Common myeloid progenitor, CD34-positive (primary cell): ENCODE measurements at places on chromosomes 7 and 10.
A peak's percentile ranks its signal among the peaks of the same experiment; 100 is the strongest.

GRCh38 chr10:98258683-98259454 lies 9.1 kb downstream of the LOXL4 start:
- no peak for DNase-seq

GRCh38 chr10:121654021-121654545 lies 55.8 kb upstream of the FGFR2 start:
- no peak for DNase-seq

DNA sequence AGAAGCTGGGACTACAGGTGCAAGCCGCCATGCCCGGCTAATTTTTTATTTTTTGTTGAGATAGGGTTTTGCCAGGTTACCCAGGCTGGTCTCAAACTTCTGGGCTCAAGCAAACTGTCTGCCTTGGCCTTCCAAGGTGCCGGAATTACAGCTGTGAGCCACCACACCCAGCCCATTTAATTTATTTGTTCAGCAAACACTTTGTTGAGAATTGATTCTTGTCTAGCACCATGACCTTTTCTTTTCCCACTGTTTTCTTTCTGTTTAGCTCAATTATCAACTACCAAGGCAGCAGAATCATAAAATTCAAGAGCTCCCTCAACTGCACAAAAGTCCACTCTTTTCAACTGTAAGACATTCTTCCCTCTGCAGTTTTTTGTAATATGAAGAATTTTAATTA lies 47.8 kb upstream of the PARD3 start:
- DNase-seq, result no peak

GRCh38 chr7:13021566-13022300 lies 334.3 kb downstream of the ARL4A start:
- no peak for DNase-seq

DNA sequence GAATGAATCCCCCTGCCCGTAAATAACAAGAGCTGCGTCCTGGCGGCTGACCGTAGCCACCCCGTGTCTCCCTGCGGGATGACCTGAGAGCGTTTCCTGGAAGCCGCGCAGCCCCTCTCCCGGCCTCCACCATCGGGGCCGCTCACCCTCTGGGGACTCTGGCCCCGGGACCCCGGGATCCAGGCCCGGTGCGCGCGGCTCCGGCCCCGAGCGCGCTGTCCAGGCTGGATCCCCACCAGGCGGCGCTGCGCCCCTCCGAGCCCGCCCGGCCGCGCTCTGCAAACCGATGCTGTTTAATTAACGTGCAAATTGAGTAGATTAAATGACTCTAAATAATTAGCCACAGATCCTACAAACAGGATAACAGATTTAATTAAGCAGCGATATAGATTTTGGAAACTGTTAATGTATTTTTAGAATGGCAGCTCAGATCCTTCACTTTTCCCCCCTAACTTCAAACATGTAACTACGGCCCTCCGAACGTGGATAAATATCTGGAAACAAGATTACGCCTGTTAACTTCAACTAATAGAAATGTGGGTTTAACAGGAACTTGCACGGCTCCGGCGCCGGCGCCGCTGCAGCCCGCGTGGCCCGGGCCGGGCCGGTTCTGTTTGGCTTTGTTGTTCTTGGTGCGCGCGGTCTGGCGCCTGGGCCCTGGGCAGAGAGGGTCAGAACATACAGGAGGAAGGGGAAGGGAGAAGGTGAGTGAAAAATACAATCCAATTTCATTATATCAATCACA lies 7.1 kb upstream of the UNCX start:
- no peak for DNase-seq

DNA sequence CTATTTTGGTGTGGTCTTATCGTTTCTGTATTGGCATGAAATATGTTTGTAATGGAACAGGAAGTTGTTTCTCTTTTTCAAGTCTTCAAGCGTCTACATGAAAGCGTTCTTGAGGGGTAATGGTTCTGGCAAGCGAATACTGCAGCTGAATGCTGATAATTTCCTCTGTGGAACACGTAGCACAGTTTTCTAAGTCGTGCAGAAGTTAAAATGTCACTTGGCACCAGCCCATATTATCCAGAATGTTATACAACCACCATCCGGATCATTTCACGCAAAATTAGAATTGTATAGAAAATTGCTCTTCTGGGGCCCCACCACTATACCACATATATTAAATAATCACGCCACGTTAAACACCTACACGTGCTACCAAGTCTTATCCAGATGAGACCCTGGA lies 354.3 kb downstream of the CALN1 start:
- DNase-seq, result no peak

DNA sequence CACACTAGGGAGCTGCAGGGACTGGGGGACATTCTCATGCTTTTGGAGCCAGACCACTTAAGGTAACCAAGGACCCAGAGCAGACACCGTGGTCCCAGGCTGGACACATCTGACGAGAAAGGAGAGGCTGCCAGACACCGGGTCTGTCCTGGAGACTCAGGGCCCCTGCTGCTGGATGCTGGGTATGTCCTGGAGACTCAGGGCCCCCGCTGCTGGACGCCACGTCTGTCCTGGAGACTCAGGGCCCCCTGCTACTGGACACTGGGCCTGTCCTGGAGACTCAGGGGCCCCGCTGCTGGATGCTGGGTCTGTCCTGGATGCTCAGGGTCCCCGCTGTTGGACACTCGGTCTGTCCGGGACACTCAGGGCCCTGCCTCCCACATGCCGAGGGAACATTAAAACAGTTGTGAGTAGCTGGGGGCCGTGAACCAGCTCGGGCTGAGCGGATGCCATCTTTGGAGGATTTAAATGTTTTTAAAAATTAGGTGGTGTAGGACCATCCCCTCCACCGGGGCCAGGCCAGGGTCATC lies 249.7 kb downstream of the DNAJB6 start:
- no peak for DNase-seq

- no peak for DNase-seq
Observed at GRCh38 chr10:111356571-111356970, 279.7 kb downstream of the ADRA2A start.

- no peak for DNase-seq
Observed at GRCh38 chr7:134284952-134285351, 31.8 kb downstream of the SLC35B4 start.

GRCh38 chr10:127619546-127620325 lies 70.6 kb downstream of the NPS start:
- DNase-seq, result no peak

GRCh38 chr7:107113866-107114265 lies 54.9 kb upstream of the HBP1 start:
- no peak for DNase-seq

- DNase-seq, result no peak
Observed at GRCh38 chr7:78130446-78131215, 332.1 kb downstream of the PHTF2 start.

- DNase-seq, result no peak
Observed at GRCh38 chr7:87476179-87476557, 688 bp upstream of the ABCB4 start.

DNA sequence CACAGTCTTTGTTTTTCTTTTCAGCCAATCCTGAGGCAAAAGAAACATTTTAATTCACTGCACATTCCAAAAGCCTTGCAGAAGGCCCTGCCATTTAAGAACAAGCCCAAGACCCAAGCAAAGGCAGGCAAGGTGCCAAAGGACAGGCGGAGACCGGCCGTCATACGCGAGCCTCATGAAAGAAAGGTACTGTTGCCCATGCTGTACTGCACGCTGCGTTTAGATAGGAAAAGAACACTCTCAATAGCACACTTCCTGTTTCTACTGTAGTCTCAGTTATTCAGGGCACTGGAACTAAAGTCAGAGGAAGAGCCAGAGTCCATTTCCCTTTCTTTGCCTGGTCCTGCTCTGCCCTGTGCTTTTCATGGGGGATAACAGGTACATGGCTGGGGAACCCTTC lies 47.6 kb downstream of the BMS1 start:
- DNase-seq, result peak; percentile 9

GRCh38 chr7:28026237-28026636 lies 154.4 kb downstream of the JAZF1 start:
- DNase-seq, result no peak
